ENCODE measurements at places on chromosomes 3 and 15.
A peak's percentile ranks its signal among the peaks of the same experiment; 100 is the strongest.

GRCh38 chr3:14617508-14618023 is 34.0 kb upstream of the CCDC174 start:
- DNase-seq = no peak

DNA sequence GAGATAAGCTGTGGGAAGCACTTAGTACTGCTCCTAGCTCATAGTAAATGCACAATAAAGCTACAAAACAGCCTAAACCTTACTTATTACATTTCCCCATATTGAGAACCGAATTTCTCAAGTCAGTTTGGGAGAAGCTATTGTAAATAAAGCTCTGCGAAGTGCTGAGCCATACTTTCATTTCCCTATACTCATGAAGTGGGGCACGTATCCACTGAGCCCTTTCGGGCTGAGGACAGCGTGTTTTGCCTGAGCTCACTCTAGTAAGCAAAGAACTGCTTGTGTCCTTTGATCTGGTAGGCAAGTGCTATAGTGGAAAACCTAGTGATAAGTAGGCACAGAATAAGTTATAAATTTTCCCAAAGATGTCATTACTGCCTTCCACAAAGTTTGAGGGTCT is 165.0 kb downstream of the RSL24D1 start:
- no peak for DNase-seq

- DNase-seq = no peak
Measured at GRCh38 chr3:131151-131888, 65.2 kb upstream of the CHL1 start.

DNA sequence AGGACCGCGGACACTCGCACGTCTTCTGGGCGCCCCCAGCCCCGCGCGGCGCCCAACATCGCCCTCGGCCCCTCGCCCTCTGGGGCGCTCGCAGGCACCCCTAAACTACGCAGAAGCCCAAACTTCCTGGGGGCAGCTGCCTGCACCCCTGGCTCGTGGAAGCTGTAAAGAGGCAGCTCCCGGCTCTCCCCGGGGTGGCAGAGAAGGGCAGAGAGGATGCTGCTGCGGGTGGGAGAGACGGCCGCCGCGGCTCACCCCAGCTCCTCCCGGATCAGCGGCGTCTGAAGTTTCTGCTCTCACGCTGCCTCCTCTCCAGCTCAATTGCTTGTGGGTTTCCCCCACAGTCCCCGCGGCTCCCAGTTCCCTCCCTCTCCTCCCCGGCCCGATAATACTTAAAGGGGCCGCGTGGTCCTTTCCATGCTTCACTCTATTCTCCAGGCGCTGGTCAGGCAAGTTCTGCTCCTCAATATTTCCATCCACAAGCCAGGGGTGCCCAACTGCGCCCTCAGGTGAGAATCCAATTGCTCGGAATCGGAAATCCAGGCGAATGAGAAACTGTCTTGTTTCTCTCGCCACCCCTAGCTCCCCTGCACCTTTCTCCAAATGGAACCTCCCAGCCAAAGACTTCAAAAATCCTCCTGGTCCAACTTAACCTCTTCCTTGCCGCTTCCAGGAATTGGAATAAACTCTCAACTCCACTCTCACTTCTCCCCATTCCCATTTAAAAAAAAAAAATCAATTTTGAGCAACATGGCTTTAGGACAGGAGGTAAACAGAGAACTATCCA is 748.5 kb downstream of the ROBO1 start:
- DNase-seq = peak; percentile 38

GRCh38 chr15:29889542-29890329 is 67.5 kb upstream of the TJP1 start:
- no peak for DNase-seq

- no peak for DNase-seq
Measured at GRCh38 chr3:37991823-37992222, 1.2 kb downstream of the VILL start.

DNA sequence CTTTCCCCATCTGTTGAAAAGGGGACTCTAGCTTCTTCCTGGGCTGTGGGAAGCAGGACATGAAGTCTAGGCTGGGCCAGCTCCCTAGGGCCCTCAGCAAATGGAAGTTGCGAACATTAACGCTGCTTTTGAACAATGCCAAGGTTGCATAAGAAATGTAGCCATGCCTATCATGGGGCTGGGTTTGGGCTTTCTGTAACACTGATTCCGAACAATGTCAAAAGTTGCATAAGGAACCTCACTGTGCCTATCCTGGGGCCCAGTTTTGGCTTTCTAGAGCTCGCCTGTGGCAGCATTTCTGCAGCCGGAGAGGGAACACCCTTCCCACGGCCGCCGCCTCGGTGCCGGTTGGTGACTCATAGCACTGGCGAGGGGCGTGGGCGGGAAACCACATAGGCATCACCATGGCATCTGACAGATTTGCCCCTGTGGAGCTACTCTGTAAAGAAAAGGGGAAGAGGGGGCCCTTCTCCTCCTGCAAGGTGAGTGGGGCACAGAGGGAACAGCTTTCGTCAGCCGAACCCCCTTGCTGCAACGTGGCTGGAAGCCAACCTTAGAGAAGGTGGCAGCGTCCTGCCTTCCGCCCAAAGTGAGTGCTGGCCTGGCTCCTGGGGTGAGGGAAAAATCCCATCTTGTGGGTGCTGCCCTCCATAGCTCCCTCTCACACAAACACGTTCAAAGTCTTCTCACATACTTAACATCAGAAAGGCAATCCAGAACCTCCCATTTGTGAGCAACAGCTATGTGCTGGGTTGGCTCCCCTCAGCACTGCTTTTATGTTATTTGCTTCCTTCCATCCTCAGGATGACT is 46.6 kb upstream of the ATP2B2 start:
- peak; percentile 95 for DNase-seq

DNA sequence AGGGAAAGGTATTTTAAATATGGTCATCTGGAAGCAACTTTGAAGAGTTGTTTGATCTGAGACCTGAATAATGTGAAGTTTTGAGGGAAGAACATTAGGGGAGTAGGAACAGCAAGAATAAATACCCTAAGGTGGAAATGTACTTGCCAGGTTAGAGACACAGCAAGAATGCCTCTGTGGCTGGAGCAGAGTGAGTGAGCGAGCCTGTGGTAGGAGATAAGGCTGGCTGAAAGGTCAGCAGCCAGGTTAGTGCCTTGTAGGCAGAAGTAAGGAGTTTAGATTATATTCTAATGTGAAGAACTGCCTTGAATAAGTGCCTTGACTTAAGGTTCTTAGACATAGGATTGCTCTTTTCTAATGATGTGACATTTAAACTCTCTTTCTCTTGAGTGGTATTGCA is 18.3 kb downstream of the LRRC49 start:
- DNase-seq = no peak

- no peak for DNase-seq
Measured at GRCh38 chr3:194262176-194262924, 88.8 kb downstream of the CPN2 start.

Measured in activated CD4-positive, alpha-beta T cell treated with anti-CD3 and anti-CD28 coated beads for 36 hours (primary cell).